ENCODE measurements at places on chromosomes 1 and 21. TPM values are rescaled to one million over a fixed set of nuclear protein-coding genes. Genes with fewer than 3 reads are reported as not detected.

- DNase-seq: no peak
- no peaks in the 10 kb centered on the region for H3K27me3 ChIP-seq
- no peak overlapping the region for H3K4me3 ChIP-seq
Observed at GRCh38 chr1:221878134-221878533, 136.2 kb upstream of the DUSP10 start.

- no peak overlapping the region for H3K4me3 ChIP-seq
- H3K4me1 ChIP-seq: peaks cover 5% of the 10 kb centered on the region
- H3K27ac ChIP-seq: no peak overlapping the region
- peaks cover 10% of the 10 kb centered on the region for H3K27me3 ChIP-seq
- peak; percentile 73 for DNase-seq
- no peaks in the 10 kb centered on the region for H3K36me3 ChIP-seq
Observed at GRCh38 chr21:42214081-42214750, 4.7 kb upstream of the ABCG1 start.

DNA sequence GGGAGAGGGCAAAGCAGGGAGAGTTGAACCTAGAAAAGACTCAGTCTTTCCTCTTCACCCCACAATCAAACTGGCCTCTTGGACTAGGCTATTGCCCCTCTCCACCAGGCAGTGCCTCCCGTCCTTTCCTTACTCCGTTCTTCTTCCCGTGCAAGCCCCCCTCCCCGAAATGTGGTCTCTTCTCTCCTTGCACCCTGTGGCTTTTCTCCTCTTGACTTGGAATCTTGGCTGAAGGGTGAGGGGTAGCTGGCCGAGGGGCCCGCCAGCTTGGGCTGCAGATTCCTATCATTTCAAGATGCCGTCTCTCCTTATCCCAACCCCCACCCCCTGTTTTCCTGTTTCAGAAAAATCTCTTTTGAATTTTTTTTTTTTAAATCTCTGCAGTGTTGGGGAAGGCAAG is 1.6 kb downstream of the WNT2B start:
- no peak for DNase-seq
- H3K4me1 ChIP-seq: peaks cover 23% of the 10 kb centered on the region
- H3K4me3 ChIP-seq: no peak overlapping the region
- H3K27me3 ChIP-seq: peaks cover 28% of the 10 kb centered on the region
- no peak overlapping the region for H3K27ac ChIP-seq

SPRR1B gene
- polyA plus RNA-seq: 0.30 TPM

ERVH48-1 gene
- 0.05 TPM for polyA plus RNA-seq

RHD gene
- polyA plus RNA-seq: 0.03 TPM

Measured in spleen (tissue), 13 donors.